ENCODE measurements at places on chromosomes 16 and 17.

- H3K27ac ChIP-seq, result peak overlapping the region; percentile 90
- H3K4me3 ChIP-seq, result peak overlapping the region; percentile 92
- H3K4me1 ChIP-seq, result peaks cover 25% of the 10 kb centered on the region
- H3K27me3 ChIP-seq, result no peaks in the 10 kb centered on the region
Measured at GRCh38 chr16:30761427-30761927, 385 bp downstream of the CFAP119 start.

- H3K36me3 ChIP-seq, result peaks cover 2% of the 10 kb centered on the region
- H3K27me3 ChIP-seq, result no peaks in the 10 kb centered on the region
- no peak overlapping the region for H3K27ac ChIP-seq
- no peak for DNase-seq
- H3K4me3 ChIP-seq, result no peak overlapping the region
Measured at GRCh38 chr17:57091186-57091618, 6.2 kb downstream of the AKAP1 start.

- no peaks in the 10 kb centered on the region for H3K4me1 ChIP-seq
- no peak for DNase-seq
- peaks cover 8% of the 10 kb centered on the region for H3K27me3 ChIP-seq
- no peaks in the 10 kb centered on the region for H3K36me3 ChIP-seq
- H3K4me3 ChIP-seq, result no peak overlapping the region
Measured at GRCh38 chr16:5526826-5527225, 429.2 kb upstream of the EEF2KMT start.

DNA sequence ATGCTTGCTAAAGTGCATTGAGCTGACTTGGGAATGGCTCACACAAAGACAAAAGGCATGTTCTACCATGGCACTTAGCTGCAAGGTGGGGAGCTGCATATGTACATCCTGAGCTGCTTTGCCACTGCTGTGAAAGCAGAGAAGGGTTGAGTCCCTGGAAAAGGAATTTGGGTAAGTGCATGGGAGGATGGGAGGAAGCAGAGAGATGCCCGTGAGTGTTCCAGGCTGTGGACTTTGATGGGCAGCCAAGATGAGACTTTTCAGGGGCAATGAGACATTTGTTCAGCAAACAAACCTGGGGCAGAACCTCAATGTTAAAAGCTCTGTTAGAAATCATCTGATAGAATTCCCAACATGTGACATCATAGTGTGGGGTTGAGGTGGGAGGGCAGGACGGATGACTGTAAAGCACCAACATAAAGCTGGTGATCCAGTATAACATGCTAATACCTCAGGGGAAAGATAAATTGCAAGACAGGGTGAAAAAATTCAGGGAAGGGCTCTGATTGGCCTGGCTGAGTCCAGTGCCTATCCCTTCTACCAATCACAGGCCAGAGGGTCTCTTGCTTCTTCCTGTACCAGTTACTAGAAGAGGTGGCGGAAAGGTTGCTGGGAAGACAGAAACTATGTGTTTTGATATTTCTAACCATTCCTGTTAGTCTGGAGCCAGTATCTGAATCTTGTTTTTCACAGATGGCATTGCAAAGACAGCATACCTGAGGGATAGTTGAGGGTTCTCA is 163.2 kb downstream of the UTP18 start:
- H3K36me3 ChIP-seq, result no peaks in the 10 kb centered on the region
- no peak overlapping the region for H3K27ac ChIP-seq
- no peak for DNase-seq
- H3K4me3 ChIP-seq, result no peak overlapping the region
- peaks cover 8% of the 10 kb centered on the region for H3K4me1 ChIP-seq

DNA sequence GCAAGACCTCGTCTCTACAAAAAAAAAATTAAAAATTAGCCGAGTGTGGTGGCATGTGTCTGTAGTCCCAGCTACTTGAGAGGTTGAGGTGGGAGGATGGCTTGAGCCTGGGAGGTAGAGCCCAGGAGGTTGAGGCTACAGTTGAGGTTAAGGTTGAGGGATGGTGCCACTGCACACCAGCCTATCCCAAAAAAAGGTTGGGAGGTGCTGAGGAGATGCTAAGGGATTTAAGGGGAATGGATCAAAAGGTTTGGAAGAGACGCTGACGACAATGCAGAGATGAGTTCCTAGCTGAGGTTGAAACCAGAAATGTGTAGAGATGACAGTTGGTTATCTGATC is 4.7 kb upstream of the NSMCE1 start:
- H3K27ac ChIP-seq, result no peak overlapping the region
- peaks cover 15% of the 10 kb centered on the region for H3K4me1 ChIP-seq
- H3K36me3 ChIP-seq, result peaks cover 4% of the 10 kb centered on the region
- H3K27me3 ChIP-seq, result no peaks in the 10 kb centered on the region

GRCh38 chr17:81479175-81480071 is 33.2 kb downstream of the ACTG1 start:
- peaks cover 46% of the 10 kb centered on the region for H3K27me3 ChIP-seq
- DNase-seq, result no peak
- no peak overlapping the region for H3K27ac ChIP-seq
- peaks cover 3% of the 10 kb centered on the region for H3K36me3 ChIP-seq

GRCh38 chr17:77915594-77916021 is 42.9 kb upstream of the TNRC6C start:
- no peak for DNase-seq
- no peak overlapping the region for H3K27ac ChIP-seq
- H3K4me1 ChIP-seq, result peaks cover 19% of the 10 kb centered on the region
- H3K4me3 ChIP-seq, result no peak overlapping the region
- no peaks in the 10 kb centered on the region for H3K36me3 ChIP-seq

DNA sequence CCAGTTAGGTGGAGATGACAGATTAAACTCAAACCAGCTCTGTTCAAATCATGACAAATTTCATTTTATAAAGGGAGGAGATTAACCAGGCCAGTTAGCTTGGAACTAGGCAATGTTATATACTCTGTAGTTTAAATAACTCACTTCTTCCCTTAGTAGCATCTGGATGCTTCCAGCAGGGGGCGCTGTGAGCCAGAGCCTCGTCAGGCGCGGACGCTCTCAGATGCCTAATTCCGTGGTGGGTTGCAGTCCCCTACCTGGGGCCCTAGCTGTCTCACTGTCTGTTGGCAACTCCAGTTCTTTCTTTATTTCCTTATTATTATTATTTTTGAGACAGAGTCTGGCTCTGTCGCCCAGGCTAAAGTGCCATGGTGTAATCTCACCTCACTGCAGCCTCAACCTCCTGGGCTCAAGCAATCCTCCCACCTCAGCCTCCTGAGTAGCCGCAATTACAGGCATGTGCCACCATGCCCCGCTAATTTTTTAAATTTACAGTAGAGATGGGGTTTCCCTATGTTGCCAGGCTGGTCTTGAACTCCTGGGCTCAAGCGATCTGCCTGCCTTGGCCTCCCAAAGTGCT is 17.3 kb upstream of the WFDC1 start:
- no peaks in the 10 kb centered on the region for H3K36me3 ChIP-seq
- H3K27me3 ChIP-seq, result peaks cover 31% of the 10 kb centered on the region
- peak; percentile 53 for DNase-seq
- H3K4me1 ChIP-seq, result no peaks in the 10 kb centered on the region
- no peak overlapping the region for H3K4me3 ChIP-seq
- no peak overlapping the region for H3K27ac ChIP-seq

DNA sequence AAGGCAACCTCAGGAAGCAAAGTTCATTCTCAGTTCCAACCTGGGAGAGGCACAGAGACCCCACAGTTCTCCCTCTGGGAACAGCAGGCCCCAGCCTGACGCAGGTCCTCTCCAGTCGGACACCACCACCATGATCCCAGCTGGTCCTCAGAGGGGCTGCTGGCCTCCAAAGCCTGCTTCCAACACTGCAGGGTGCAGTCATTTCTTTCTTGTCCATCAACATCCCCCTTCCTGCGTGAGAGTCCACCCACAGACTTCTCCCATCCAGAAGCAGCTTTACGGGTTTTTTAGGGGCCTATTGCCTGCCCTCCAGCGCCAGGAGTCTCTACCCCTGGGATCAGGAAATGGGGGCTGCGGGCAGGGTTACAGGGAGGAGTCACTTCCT is 29.3 kb upstream of the TNRC6C start:
- DNase-seq, result no peak
- no peak overlapping the region for H3K4me3 ChIP-seq
- peaks cover 27% of the 10 kb centered on the region for H3K4me1 ChIP-seq
- H3K27ac ChIP-seq, result no peak overlapping the region
- H3K36me3 ChIP-seq, result no peaks in the 10 kb centered on the region
- H3K27me3 ChIP-seq, result peaks cover 15% of the 10 kb centered on the region

Data from central memory CD8-positive, alpha-beta T cell (primary cell).